ENCODE measurements at places on chromosomes 2 and 18.

DNA sequence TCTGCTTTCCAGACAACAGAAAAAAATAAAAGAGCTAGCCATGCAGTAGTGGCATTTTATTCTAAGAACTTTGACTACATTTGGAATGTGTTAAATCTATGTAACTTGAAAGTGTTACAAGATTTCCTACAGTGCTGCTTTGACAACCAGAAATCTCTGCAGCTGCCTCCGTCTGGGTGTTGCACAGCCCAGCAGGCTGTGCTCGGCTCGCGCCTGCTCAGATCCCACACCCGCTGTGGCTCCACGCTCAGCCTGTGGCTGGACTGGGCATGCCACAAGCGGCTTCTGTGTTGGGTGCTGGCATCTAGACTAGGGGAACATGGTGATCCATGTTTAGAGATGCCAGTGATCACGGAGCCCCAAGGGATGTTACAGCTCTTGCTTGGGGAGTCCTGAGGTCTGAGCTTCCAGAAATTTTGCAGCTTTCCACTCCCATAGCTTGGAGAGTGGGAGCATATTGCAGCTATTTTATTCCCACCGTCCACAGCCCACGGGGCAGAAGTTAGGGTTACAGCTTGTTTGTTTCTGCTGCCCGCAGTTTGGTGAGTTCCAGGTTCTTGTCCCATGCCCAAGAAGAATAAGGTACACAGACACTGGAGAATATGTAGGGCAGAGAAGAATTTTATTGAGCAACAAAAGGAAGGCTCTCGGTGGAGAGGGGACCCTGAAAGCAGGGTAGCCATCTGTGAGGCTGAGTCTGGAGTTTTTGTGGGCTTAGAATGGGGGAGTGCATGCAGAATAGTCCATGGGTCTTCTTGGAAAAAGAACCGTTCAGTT lies 44.1 kb downstream of the FAM171B start:
- no peak for DNase-seq

GRCh38 chr2:133844214-133844892 lies 276.1 kb upstream of the NCKAP5 start:
- peak; percentile 46 for DNase-seq

DNA sequence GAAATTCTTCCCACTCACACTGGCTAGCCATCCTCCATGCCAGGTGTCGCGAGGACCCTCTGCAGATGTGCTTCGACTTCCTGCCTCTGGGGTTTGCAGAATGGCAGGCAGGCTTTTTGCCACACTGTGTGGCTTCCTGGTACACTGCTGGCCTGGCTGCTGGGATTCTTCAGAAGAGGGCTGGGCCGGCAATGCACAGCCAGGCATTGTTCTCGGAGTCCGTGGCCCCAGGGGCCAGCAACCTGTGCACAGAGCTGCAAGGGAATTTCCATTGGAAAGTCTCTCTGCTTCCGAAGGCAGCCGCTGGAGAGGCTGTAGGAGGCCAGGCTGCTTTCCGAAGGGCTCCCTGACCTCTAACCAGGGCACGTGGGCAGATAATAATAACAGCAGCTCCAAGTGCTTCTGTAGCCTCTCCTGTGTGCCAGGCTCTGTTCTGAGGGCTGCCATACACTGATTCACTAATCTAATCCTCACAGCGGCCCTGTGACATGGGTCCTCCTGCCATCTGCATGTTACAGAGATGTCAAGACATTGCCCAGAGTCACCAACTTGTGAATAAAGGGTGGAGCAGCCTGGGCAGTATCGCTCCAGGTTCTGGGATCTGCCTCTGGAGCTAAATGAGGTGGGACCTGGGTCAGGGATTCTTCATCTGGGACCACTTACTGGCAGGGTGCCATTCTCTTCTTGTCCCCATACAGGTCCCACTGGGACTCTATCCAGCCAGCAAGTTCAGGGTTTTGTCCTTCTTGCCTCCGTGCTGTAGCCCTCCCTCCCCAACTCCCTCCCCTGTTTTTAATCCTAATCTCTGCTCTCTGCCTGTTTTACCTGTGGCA lies 5.0 kb downstream of the LDLRAD4 start:
- DNase-seq: no peak

GRCh38 chr18:519019-519879 lies 18.7 kb upstream of the COLEC12 start:
- no peak for DNase-seq

- DNase-seq: no peak
Measured at GRCh38 chr2:234306426-234307173, 190.3 kb downstream of the ARL4C start.

GRCh38 chr18:6639305-6639704 lies 90.2 kb upstream of the ARHGAP28 start:
- no peak for DNase-seq

GRCh38 chr2:38164881-38165280 lies 88.9 kb upstream of the CYP1B1 start:
- no peak for DNase-seq

DNA sequence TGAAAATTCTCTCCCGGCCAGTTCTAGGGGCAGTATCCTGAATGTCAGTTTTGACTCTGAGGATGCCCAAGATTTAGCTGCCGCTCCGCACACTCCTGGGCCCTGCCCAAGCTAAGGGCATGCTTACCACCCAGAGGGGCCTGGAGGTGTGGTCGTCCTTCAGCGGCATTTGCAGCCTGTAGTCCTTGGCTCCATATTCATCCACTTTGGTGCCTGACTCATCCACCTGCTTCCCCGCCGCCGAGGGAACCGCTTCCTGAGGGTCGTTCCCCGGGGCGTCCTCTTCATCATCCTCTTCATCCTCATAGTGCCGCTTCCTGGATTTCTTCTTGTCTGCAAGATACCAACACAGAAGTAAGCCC lies 577 bp downstream of the ERCC3 start:
- no peak for DNase-seq

GRCh38 chr2:170850251-170850650 lies 33.6 kb downstream of the GAD1 start:
- DNase-seq: no peak

GRCh38 chr2:607172-607571 lies 70.0 kb downstream of the TMEM18 start:
- DNase-seq: no peak

DNA sequence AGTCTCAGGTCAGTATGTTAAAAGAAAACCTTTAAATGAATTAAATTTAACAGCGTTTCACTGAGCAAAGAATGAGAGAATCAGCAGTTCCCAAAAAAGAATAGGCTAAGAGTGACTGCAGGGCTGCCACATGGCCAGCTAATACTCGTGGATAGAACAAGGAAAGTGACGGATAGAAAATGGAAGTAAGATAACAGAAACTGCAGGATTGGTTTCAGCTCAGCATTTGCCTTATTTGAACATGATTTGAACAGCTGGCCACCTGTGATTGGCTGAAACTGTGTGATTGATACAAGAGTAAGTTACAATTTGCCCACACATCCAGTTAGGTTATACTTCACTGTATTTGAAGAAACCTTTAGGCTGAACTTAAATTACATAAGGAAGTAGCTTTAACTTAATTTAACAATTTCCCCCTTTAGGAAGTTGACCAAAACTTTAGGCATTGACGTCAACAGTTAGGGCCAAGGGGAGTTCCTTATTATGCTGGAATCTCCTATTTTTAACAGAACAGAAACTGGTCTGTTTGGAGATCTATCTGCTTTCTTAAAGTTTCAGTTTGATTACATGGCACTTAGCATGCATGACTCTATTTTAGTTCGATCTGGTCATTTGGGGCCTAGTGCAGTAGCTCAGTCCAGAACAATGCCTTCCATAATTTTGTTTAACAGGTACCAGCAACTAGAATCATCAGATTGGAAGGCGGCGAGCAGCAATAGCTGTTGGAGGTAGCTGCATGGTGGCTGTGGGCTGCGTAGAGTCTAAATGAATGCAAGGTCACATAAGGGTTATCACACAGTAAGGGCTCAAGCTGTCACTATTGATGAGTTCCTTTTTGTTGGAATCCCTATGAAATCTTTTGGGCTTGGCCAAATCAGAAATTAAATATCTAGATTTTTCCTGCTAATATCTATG lies 143.4 kb downstream of the TRIM43 start:
- no peak for DNase-seq

- DNase-seq: no peak
Measured at GRCh38 chr18:46239998-46240397, 135.8 kb downstream of the HAUS1 start.

DNA sequence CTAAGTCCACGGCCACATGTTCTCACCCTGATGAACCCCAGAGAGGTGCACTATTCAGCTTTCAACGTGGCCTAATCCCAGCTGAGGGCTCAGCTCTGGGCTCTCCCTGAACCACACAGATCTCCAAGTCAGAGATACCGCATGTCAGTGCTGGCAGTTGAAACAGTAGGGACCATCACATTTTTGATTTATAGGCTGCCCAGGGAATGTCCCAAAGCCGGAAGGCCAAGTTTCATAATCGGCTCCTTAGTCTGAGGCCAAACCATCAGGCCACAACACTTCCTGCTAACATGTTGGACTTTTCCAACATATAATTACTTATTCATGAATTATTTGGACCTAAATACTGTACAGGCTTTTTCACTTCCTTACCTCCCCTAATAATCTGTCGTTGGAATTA lies 91.9 kb upstream of the KLHL29 start:
- DNase-seq: no peak

GRCh38 chr2:227201771-227202170 lies 37.3 kb downstream of the COL4A3 start:
- DNase-seq: no peak

DNA sequence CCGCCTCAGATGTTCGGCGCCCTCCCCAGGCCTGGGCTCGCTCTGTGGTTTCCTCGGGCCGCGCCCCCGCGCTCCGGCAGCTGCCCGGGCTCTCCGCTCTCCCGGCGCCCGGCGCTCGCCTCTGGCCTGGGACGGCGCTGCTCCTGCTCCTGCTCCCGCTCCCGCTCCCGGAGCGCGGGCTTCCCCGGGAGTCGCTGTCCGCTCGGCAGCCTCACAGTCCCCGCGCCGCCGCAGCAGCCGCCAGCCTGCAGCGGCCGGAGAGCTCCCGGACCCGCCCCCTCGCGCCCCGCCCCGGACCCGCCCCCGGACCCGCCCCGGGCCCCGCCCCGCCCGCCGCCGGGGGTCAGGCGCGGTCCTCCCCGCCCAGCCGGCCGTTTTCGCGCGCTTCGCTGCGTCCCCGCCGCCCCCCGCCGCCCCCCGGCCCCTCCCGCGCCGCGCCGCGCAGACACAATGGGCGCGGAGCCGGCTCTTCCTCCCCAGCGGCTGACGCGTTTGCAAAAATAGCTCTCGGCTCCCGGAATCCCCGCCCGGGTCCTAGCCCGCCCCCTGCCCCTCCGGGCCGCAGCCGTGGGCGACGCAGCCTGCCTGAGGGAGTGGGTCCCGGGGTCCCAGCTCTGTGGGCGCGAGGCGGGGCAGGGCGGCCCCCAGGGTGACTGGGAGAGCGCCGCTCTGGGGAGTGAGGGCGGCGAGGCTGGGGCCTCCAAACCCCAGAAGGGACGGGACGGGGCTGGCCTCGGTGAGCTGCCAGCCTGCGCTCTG lies at the start of gene ARL4C:
Gene ARL4C, minus strand, starts transcription at position 247 of the 759 bp plus-strand sequence. CDS start 495 bp downstream, outside the sequence.
- peak; percentile 61 for DNase-seq

DNA sequence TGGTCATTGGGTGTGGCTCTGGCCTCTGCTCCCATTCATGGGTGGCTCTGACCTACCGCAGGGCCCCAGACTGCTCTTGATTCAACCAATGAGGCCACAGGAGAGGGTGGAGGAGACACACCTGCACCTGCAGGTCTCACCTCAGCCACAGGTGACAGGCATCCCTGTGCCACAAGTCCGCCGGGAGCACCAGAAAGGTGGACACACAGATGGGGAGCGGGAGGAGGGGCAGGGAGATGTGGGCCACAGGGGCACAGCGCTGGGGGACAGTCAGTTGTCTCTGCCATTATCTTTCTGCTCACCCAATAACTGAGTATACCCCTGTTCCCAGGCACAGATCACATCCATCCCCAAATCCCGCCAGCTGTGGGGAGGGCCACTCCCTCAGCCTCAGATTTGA lies 189.1 kb upstream of the SALL3 start:
- no peak for DNase-seq

GRCh38 chr2:6855860-6856547 lies 9.7 kb downstream of the CMPK2 start:
- no peak for DNase-seq

DNA sequence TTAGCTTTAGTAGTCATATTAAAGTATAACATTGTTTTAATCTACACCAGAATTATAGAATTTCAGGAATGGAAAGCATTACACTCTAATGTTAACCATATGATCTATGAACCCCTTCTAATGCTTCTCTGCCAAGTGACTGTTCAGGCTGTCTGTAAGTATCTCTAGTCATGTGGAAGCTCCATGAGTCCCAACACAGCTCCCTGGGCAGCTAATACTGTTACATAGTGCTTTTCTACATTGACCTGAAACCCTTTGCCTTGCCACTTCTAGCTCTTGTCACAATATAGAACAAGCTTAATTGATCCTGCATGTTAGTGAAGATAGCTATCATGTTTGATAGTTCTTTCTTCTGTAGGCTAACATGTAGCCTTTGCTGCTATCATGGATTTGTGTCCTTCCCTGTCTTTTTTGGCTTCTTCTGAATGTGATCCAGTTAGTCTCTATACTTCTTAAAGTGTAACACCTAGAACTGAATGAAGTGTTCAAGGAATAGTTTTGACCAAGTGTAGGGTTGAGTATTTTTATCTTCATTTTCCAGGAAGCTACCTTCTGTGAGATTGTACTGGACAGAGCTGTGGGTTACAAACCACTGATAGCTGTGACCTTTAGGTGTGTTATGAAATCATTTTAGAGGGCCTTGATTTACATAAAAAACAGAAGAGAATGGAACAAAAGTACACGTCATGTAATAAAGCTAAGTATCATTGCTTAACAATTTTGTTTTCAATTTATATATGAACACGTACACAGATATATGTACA lies 23.7 kb downstream of the BABAM2 start:
- DNase-seq: no peak

DNA sequence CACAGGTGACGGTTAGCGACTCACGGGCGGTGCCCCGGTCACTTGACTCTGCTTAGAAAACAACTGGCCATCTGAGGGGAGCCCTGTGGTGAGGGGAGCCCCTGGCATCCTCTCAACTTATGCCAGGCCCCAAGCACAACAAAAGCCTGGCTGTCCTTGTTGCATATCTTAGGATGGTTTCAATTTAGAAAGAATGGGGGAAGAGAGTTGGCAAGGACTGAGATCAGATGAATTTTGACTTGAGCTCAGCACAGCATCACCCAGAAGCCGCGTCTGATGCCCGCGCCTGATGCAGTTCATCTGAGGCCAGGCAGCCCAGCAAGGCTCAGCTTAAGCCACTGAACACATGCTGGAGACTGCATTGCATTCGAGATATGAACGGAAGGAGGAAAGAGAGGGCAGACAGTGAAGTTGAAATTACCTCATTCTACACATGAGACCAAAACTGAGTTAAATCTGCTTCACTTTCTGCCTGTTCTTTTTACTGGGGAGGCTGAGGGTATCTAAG lies 36.8 kb downstream of the MYT1L start:
- DNase-seq: no peak

- no peak for DNase-seq
Measured at GRCh38 chr2:234241656-234242458, 191.4 kb downstream of the SPP2 start.

DNA sequence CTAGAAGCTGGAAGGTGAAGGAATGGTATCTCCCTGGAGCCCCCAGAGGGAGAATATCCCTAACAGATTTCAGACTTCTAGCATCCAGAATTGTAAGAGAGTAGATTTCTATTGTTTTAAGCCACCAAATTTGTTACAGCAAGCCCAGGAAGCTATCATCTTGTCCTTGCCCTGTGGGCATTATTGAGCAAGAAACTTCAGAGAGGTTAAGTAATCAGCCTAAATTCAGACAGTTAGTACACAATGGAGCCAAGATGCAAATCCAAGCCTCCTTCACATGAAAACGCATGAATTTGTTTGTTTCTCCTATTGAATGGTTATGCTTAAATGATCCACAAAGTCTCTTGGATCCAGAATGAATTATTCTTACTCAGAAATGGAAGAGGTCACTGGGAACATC lies 55.2 kb upstream of the TRIB2 start:
- no peak for DNase-seq

- no peak for DNase-seq
Measured at GRCh38 chr2:210559182-210559581, 2.8 kb downstream of the CPS1 start.
